WTC11 (cell line): ENCODE measurements at places on chromosomes 3 and 15.

DNA sequence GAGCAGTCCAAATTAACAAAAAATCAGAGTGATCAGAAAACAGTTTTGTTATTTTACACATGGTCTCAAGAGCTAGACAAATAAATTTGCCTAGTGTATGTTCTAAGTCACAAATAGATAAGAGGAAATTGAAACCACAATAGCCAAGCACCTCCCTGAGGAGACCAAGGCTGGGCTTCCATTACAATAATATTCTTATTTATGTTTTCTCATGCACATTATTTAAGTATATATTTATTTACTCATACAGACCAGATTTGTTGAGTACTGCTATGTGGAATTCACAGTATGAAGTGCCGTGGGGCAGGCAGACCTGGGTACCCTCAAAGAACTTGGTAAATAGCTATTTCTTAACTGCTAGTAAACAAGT is 242.3 kb upstream of the ICE2 start:
- DNase-seq = no peak

DNA sequence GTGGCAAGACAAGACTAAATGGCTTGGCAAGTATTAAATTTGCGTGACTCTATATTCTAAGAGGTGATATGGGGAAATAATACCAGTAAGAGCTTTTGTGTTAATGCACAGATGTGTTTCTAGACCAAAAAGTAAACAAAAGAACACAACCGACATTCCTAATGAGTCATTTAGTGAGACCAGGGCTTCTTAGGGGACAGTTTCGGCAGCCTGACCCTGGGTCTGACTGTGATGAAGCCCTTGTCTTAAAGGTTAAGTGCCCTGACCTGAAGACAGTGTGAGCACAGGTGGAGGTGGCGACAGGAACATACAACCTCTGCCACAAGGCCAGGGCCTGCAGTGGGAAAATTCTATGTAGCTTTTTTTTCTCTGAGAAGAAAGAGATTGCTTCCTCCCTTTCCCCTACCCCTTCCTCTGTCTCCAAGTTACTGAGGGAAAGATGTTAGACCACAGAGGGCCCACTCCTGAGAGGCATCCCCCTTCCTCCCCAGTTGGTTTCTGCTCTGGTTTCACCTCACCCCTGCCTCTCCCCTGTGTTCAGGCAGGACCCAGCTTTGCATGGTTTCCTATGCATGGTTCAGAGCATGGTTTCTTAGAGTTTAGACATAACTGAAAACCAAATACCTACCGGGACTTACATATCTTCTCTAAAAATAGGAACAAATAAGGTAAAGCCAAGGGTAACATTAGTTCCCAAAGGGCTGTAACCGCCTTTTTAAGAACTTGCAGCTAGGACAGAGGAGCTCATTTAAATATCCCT is 24.8 kb upstream of the CMTM7 start:
- no peak for DNase-seq

- DNase-seq = no peak
Observed at GRCh38 chr15:34301058-34301457, 36.5 kb downstream of the SLC12A6 start.

GRCh38 chr3:47851888-47852603 is 49.1 kb downstream of the DHX30 start:
- no peak for DNase-seq

DNA sequence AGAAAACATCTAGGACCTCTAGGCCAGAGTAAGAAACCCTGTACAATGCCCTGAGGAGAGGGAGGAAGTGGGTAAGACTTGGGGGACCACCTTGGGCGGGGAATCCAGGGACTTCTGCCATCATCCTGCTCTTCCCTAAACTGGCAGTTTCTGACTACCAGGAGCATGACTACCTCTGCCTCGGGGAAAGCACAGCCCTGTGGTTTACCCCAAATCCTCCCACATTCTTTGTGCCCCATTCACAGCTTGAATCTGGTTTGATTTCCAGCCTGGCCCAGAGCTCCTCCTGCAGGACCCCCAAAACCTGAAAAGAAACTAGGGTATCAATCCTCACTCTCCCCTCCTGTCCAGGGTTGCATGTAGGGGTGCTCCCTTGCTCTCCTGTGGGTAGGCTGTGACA is 4.7 kb downstream of the C3orf18 start:
- no peak for DNase-seq

DNA sequence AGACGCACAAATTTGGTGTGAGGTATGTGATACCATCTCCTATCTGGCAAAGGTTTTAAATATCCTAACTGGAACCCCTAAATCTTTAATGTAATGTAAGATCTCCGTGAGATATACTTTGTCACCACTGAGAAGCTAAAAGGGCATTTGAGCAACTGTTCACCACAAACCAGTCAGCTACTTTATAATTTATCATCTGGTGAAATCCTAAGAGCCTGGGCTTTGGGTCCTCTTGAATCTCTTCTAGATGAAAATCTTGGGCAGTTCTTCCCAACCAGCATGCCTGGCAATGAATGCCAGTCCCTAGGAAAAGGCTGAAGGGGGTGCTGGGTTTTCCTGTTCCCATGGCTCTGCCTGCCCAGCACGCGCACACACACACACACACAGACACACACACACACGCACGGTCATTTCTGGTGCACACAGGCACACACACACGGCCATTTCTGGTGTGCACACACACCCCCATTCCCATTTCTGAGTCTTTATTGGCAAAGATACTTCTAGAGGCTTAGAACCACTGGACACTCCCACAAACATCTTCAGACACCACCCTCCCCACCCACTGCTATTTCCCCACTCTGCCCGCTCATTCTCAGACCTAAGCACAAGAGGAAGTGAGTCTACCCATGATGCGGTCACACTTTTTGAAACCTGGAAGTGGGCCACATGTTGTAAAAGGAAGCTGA is 72.6 kb downstream of the MYO1E start:
- DNase-seq = no peak

DNA sequence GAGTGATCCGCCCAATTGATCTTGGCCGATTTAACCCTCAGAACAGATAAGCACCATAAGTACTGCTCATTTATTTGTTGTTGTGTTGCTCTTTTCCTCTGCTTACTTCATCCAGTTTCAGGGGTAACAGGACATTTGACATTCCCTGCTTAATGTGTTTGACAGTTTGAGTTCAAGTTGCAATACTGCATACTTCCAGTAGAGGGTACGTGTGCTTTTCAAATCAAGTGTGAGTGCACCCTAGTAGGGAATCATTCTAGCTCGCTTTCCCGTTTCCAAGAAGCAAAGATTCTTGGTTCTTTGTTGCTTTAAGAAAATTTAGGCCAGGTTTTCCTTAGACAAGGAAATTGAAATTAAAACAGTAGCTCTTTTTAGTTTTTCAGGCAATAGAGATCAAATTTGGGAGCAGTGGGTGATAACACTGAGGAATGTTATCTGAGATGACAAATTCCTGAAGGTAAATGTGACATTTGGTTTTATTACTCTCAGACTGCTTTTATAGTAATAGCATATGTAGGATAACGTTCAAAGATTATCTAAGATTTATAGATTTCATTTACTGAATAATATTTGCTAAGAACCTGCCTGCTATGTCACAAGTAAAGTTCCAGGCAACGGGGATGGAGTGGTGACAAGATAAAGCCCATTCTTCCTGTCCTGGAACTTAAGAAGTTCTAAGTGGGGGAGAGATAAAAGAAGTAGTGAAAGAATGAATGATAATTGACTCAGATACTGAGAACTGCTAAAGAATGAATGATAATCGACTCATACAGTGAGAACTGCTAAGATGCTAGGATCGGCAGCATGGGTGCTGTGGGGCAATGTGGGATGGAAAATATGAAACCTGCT is 73.3 kb downstream of the SYNPR start:
- no peak for DNase-seq

GRCh38 chr15:78739996-78740903 is 71.0 kb downstream of the ADAMTS7 start:
- peak; percentile 95 for DNase-seq

GRCh38 chr3:119359476-119360326 is 65.5 kb downstream of the ARHGAP31 start:
- DNase-seq = no peak

- no peak for DNase-seq
Observed at GRCh38 chr3:36943601-36944000, 1.3 kb downstream of the TRANK1 start.

DNA sequence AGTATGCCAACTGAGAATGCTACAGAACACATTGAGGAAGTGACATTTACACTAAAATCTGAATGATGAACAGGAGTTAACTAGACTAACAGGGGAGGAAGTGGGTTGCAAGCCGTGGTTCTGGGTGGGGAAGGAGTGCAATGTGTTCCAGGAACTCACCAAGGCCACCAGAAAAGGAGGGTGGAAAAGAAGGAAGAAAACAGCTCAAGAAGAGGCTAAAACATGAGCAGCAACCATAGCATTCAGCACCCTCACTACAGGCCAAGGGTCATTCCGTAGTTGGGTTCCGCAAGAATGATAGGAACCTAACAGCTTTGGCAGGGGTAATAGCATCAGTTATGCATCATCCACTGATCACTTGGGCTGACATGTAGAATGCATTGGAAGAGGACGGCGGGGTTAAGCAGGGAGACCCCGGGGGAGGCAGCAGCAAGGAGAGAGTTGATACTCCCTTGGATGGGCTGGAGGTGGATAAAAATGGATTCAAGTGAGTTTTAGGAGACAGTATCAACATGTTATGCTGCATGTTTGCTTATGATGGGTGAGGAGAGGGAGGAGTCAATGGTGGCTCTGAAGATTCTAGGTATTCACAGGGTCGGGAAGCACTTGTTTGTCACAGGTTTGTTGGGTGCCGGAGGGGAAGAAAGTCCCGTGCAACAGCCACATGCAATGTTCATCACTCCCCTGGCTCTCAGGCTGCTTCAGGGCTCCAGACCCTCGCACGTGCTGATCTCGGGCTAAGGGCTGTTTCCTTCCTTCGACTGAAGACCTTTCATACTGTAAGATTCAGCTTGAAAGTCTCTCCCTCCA is 53.2 kb downstream of the LIPC start:
- DNase-seq = no peak

DNA sequence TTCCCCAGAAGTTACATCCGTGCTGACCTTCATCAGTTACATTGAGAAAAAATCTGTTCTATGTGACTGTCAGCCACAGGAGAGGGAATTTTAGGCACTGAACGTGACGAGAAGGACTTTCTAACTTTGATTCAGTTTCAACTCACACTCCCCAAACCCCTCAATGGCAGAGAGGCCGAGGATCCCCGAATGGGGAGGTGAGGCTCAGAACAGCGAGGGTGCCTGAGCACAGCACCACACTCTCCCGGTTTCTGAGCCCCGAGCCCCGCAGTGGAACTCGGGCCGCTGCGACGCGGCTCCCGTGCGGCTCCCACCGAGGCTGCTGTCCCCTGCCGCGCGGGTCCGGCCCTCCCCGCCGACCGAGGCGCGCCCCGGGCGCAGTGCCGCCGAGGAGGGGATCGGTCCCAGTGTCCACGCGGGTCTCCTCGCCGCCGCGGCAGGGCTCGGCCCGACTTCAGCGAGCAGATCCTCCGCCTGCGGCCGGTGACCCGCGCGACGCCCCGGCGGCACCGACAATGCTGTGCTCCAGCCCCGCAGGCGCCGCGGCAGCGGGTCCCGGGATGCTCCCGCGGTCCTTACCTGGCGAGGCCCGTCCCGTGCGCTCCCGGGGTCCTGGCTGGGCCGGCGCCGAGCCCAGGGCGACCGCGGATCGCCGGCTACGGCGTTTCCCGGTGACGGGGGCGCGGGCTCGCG is 439 bp downstream of the CTXND1 start:
- peak; percentile 24 for DNase-seq

- DNase-seq = no peak
Observed at GRCh38 chr3:194548346-194549321, 61.8 kb upstream of the ATP13A3 start.

DNA sequence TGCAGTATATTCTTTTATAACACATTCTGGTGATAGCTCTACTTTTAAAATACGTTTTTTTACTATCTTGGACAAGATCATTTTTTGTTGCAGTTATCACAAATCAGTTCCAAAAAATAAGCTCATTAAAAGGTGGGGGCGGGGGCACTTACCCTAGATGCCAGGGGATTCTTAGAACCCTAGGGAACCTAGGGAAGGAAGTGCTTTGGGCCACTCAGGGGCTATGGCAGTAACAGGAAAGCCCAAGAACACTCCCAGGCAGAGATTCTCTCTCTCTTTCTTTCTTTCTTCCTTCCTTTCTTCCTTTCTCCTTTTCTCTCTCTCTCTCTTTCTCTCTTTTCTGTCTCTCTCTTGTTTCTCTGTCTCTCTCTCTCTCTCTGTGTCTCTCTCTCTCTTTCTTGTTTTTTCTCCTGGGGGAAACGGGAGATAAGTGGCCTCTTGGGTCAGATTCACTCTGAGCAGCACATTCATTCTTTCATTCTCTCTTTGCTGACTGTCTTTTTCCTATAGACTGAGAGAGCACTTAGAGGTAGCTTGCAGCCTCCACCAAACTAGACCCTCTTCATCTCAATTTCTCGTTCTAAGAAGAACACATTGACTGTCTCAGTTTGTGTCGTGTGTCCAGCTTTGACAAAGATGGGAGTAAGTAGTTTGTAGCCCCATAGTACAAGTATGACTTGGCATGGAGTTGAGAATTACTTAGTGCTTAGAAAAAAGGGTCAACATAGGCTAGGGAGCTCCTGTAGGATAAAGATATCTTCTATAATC is 16.6 kb downstream of the SCAANT1 start:
- no peak for DNase-seq

DNA sequence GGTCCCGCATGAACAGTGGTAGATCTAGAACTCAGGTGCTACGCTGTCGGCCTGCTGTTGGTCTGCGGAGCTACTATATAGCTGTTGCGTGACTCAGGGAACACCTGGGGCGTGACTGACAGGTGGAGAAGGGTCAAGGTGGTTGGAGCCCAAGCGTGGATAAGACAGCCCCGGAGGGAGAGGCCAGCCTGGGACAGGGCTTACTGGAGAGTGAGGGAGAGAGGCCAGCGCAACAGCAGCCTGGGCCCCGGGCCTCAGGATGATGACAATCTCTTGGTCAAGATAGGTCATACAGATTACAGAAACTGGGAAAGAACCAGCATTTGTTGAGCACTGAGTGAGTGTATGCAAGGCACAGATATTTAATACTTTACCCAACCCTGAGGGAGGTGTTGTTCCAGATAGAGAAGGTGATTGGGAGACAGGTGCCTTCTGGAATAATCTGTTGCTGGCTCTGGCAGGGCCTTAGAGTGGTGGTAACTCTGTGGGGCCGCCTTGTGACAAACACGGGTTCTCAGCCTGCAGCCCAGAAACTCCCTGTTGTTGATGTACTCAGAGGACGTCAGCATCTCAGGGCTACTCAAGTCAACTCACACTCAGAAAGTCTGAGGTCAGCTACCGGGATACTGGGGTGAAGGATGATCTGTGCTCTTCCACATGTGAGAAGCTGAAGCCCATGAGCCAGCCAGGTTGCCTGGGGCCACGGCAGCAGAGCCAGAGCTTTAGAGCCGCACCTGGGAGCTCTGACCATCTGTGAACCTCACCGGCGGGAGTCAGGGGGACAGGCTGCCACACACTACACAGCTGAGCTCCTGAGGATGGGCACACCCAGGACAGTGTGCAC is 265.4 kb upstream of the HES1 start:
- no peak for DNase-seq
